Fibroblast of skin of scalp (primary cell): ENCODE measurements at places on chromosomes 13 and 19.

DNA sequence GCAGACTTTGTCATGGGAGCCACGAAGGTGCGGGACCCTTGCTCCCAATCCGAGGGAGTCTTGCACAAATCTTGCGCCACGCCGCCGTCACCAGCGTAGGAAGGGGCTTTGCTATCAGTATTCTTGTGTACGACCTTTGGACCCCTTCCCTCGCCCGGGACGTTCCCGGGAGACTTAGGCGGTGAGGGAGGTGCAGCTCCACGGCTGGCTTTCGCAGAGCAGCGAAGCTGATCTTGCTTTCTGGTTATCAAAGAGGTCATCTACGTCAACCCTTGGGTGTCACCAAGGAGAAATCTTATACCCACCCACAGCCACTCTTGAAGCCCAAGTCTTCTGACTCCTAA lies 583 bp downstream of the TECR start:
- no peak for DNase-seq

DNA sequence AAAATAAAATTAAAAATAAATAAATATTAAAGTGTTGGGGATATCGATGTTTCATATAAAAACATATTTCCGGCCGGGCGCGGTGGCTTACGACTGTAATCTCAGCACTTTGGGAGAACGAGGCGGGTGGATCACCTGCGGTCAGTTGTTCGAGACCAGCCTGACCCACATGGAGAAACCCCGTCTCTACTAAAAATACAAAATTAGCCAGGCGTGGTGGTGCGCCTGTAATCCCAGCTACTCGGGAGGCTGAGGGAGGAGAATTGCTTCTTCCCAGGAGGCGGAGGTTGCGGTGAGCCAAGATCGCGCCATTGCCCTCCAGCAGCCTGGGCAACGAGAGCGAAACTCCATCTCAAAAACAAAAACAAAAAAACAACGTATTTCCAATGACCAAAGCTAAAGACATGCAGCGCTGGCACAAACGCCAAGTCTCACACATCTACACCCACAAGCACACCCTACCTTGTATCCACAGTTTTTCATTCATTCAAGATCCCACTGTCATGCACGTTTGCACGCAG lies 907 bp downstream of the ZNF569 start:
- DNase-seq, result no peak

DNA sequence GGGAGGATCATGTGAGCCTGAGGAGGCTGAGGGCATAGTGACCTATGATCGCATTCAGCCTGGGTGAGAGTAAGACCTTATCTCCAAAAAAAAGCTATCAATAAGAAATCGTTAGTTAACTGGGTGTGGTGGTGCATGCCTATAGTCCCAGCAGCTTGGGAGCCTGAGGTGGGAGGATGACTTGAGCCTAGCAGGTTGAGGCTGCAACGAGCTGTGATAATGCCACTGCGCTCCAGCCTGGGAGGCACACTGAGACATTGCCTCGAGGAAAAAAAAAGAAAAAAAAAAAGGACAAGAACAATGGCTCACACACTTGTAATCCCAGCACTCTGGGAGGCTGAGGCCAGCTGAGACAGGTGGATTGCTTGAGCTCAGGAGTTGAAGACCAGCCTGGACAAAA lies 16.2 kb downstream of the PSPC1 start:
- no peak for DNase-seq

DNA sequence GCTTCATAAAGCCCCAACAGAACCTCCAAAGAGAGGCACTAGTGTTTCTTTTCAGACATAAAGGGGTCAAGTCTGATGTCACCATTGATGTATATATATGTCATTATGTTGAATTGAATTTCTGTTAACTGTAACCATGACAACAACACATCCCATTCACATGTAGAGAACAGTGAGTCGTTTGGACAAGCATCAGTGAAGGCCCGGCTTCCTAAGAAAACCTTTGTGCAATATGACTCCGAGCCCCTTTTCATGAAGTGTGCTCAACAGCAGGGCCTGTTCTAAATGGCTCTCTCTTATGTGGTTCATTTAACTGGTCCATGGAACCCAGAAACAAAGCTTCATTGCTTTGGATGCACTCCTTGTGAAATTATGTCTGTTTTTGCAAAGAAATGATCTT lies 67.2 kb upstream of the UBL3 start:
- no peak for DNase-seq

DNA sequence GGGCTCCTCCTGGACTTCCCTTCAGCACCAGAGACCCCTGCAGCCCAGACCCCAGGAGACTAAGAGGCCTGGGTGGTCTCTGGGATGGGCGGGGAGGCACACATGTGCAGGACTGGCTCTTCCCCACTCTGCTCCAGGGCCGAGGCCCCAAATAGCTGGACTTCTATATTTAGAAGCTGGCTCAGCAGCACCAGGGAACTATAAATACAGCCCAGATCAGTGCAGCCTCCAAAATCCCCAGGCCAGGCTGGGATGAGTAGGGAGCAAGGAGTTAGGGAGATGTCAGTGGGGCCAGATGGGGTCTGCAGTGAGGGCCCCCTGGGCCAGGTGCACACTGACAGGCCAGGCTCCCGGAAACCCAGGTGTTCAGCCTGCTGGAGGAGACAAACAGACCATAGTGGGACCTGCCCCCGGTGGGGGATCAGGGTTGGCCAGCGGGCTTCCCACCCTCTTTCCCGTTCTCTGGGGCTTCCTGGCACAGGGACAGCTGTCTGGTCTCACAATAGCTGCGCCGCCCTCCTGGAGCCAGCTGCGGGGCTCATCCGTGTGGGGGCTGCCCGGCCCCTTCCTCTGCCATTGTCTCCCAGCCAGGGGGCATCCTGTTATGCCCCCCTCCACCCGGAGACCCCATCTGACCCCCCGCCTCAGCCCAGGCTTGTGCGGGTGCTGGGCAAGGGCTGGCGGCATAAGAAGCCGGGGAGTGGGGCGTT lies 5.5 kb upstream of the ADGRE5 start:
- peak; percentile 58 for DNase-seq

GRCh38 chr19:38211766-38212165 lies 12.3 kb downstream of the DPF1 start:
- no peak for DNase-seq

- no peak for DNase-seq
Observed at GRCh38 chr13:46179491-46179908, 2.5 kb downstream of the LCP1 start.

GRCh38 chr19:52206481-52206880 lies 16.6 kb downstream of the PPP2R1A start:
- no peak for DNase-seq

GRCh38 chr19:12126707-12127106 lies 13.4 kb downstream of the ZNF20 start:
- no peak for DNase-seq

- DNase-seq, result no peak
Observed at GRCh38 chr13:99426426-99426825, 74.8 kb upstream of the TM9SF2 start.

DNA sequence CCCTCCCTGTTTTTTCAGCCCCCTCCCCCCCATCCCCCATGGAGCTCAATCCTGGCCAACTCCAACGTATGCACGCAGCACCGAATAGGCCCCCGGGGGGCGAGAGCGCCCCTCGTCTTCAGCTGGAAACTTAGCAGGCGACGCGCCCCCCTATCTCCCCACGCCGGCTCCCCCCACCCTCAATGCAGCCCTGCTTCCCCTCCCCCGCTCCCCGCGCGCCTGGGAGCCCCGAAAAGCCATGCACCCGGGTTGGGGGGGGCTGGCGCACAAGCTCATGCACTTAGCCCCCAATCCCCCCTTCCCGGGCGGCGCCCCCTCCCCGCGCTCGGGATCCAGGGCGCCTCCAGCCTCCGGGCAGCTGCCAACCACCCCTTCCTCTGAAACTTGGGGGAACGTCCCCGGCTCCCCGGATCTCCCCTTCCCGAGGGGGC lies 508 bp downstream of the ZBTB7A start:
- DNase-seq, result no peak
